ENCODE measurements at places on chromosomes 6 and 20. TPM values are rescaled to one million over a fixed set of nuclear protein-coding genes. Genes with fewer than 3 reads are reported as not detected.

The RAET1G gene
- not detected for total RNA-seq

DNA sequence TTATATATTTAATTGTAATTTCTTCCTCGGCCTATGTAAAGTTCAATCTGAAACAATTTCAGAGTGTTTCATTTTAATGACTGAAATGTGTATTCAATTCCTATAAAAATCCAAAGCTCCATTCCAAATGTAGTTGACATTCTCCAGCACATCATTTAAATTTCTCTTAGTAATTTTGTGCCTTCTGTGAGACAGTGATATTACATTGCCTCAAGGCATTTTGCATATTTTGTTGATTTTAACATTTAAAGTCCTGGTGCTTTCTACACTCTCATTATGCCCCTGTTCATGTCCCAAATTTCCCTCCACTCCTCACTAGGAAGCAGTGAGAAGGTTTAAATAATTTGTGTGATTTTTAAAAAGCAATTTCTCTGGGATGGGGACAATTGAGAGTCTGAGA, 34.1 kb upstream of the THEMIS start:
- no peak for DNase-seq

- no peak for DNase-seq
Observed at GRCh38 chr6:36249536-36249935, 20.3 kb upstream of the PNPLA1 start.

The OVOL2 gene
- 27.2 TPM for total RNA-seq

The LHFPL5 gene
- not detected for total RNA-seq

GRCh38 chr6:11486051-11486450, 51.5 kb upstream of the TMEM170B start:
- DNase-seq = no peak

DNA sequence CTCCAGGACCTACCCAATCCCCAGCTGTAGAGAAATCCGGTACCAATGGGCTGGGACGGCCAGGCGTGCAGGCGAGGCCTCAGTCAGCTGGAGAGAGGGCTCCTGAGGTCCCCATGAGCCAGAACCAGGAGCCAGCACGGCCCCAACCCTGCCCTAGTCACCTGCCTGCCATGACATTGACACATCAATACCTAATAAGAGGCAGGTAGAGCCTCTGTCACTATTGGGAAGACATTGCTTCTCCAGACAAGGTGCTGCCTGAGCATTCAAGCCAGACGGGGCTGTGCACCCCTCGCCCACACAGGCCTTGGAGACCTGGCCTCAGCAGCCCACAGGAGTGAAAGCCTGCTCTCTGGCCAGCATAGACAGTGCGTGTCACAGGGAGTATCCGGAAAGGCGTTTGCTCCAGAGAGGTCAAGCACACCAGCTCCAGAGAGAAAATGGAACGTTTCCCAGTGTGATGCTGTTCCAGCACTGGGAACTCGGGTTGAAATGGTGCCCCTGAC, 3.5 kb downstream of the DLL1 start:
- peak; percentile 21 for DNase-seq

The NKAIN4 gene
- not detected for total RNA-seq

GRCh38 chr20:5143851-5144250, 17.0 kb downstream of the CDS2 start:
- no peak for DNase-seq

DNA sequence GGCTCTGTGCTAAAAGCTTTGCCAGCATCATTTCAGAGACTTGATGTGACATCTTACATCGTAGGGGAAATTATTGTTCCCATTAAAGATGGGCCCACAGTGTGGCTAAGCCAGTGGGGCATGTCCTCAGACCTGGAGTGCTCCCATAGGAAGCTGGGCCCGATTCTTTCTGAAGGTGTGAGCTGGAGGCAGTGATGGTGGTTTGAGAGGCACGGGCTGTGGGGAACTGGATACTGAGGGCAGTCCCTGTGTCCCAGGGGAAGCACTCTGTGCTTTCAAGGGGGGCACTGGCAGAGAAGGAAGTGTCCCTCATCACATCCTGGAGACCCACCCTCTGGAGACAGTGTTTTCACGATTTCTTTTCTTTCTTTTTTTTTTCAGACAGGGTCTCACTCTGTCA, 8.6 kb upstream of the FAM110A start:
- DNase-seq = no peak

DNA sequence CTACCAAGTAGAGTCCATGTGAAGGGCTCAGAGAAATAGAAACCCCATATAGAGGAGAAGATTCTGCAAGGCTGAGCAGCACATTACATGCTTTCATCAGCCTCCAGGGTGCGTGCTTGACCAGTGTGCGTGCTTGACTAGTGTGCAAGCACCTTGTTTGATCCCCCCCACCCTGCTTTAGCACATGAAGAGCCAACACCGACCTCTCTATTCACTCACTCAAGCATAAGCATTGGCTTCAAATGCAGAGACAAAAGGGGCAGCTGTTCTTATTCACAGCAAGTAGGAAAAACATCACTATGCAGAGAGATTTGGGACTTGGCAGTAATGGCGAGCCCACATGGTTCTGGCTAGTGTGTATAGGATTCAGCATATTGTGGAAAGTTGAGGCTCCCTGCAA, 278.7 kb upstream of the RNF217 start:
- DNase-seq = no peak

DNA sequence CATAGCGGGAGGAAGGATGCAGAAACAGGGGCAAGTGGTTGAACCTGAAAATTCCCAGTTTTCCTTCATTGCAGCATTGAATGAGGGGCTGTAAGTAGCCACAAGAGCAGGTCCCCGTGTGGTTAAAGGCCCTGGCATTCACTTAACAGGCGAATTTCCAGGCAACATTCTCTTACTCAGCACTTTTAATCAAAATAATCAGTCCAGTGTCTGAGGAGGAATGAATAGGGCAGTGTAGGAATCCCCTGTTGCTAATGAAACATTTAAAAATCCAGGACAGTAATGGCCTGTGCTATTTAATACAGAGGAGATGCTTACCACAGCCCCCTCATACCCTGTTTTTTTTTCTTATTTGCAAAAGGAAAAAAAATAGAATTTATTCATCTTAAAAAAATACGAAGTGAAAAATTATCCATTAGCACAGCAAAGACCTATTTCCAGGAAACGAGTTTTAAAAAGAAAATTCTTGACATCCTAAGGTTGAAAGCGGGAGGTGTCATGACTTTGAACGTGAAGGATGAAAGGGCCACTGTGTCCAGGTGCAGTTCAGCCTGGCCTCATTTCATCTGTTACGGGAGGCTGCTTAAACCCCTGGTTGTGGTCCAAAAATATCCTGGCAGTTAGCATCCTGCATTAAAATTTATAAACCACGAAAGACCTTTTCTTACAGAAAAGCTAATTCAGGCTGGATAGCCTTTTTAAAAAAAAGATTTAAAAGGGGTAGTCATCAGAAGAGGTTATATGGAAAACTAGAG, 20.2 kb downstream of the MYLK4 start:
- DNase-seq = no peak

GRCh38 chr6:18087396-18088165, 34.9 kb downstream of the NHLRC1 start:
- no peak for DNase-seq

- no peak for DNase-seq
Observed at GRCh38 chr6:111926731-111927302, 53.6 kb upstream of the FYN start.

The SIM1 gene
- 0.43 TPM for total RNA-seq

The C20orf141 gene
- not detected for total RNA-seq

GRCh38 chr20:2814076-2814475, 711 bp upstream of the C20orf141 start:
- no peak for DNase-seq

The RBPJL gene
- not detected for total RNA-seq

The RAET1L gene
- not detected for total RNA-seq

DNA sequence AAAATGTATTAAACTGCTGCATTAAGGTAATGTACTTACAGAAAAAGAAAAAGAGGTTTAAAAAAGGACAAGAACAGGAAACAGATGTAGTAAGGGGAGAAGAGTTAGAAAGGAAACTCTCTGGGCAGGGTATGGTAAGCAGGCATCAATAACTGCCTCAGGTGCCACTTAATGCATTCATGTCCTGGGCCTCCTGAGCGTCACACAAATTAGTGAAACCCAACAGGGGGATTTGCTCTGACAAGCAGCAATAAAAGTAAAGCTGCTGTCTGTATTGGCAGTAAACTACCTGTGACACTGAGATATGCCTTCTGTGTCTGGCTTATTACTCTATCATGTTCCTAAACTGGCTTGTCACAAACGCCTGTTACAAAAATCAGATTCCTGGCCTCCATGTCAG, 1.5 kb upstream of the EFHC1 start:
- no peak for DNase-seq

- DNase-seq = no peak
Observed at GRCh38 chr6:149544646-149545257, 1.1 kb downstream of the PPIL4 start.

- no peak for DNase-seq
Observed at GRCh38 chr6:120876424-120876823, 457.9 kb downstream of the TBC1D32 start.

The SH3BGRL2 gene
- 39.4 TPM for total RNA-seq

The CCDC170 gene
- total RNA-seq = not detected

GRCh38 chr20:1403624-1404023, 10.8 kb upstream of the FKBP1A start:
- no peak for DNase-seq

DNA sequence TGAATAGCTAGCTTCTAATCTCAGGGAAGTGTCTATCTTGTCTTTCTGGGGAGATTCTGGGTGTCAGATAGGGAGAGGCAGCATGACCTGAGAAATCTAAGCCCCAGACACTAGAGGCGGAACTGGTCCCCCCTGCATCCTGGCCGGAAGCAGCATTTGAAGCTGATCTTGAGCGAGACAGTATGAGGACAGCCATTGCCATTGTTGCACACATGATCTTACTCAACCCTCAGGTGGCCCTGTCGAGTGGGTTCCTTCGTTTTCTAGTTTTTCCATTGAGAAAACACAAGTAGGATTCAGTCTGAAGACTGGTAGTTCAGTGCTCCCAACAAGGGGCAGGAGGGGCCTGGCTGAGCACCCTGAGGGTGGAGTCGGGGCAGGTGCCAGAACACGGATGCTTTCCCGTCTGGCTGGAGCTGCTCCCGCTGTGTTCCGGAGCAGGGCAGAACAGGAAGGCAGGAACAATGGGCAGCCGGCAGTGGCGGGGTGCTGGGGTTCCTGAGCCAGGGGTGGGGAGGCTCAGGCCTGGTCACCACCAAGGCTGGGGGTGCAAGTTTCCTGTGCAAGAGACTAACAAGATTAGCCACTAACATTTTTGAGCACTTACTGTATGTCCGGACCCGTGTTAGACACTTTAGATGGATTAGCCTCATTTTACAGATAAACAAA, 7.9 kb upstream of the SDCBP2 start:
- peak; percentile 82 for DNase-seq

DNA sequence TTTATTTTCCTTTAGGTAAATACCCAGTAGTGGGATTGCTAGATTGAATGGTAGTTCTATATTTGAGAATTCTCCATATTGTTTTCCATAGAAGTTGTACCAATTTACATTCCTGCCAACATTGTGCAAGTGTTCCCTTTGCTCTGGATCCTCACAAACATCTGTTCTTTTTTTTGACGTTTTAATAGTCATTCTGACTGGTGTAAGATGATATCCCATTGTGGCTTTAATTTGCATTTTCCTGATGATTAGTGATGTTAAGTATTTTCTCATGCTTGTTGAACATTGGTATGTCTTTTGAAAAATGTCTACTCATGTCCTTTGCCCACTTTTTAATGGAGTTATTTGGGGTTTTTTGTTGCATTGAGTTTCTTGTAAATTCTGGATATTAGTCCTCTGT, 85.6 kb downstream of the UBE3D start:
- no peak for DNase-seq

The PNLDC1 gene
- total RNA-seq = not detected

The SNAI1 gene
- total RNA-seq = not detected
